Right lobe of liver (tissue), 6 donors: ENCODE measurements at places on chromosomes 6 and 20.

GRCh38 chr6:135481783-135482369, 15.7 kb downstream of the AHI1 start:
- DNase-seq = no peak

GRCh38 chr6:76770281-76770680, 693.0 kb downstream of the HTR1B start:
- DNase-seq = no peak

DNA sequence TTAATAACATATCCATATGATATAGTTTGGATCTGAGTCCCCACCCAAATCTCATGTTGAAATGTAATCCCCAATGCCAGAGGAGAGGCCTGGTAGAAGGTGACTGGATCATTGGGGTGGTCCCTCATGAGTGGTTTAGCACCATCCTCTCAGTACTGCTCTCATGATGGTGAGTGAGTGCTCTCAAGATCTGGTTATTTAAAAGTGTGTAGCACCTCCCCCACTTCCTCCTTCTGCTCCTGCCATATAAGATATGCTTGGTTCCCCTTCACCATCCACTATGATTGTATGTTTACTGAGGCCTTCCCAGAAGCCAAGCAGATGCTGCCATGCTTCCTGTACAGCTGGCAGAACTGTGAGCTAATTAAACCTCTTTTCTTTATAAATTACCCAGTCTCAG, 22.9 kb downstream of the IRF4 start:
- no peak for DNase-seq

- DNase-seq = no peak
Observed at GRCh38 chr6:24919056-24919892, 16.5 kb downstream of the RIPOR2 start.

DNA sequence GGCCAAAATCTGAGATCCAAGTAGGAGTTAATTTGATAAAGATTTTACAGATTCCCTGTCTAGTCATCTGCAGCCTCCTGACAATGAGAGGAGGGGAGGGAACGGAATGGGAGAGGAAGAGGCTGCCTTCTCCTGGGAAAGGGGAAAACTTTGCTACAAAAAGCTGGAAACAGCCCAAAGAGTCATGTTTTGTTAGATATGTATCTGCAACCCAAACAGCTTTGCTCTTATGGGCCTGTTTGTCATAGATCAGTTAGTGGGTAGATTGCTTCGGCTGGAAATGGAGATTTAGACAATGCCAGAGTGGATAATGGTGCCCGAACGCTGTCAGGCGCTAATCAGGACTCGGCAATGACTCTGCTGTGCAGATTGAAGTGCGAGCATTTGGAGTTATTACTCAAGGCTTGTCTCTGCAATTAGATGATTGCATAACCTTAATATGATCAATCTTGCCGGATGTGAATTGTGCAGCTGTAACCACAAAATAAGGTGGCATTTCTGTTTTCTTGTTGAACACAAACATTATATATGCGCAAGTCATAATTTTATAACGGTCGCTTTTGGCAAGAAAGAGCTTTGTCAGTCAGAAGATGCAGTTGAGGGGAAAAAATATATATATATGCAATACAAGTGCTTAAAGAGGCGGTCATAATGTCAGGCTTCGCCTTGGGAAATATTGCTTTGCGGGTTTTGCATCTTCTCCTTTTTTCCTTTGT, 92.4 kb upstream of the MAFB start:
- no peak for DNase-seq

GRCh38 chr6:136108361-136108945, 141.7 kb downstream of the MTFR2 start:
- DNase-seq = no peak

DNA sequence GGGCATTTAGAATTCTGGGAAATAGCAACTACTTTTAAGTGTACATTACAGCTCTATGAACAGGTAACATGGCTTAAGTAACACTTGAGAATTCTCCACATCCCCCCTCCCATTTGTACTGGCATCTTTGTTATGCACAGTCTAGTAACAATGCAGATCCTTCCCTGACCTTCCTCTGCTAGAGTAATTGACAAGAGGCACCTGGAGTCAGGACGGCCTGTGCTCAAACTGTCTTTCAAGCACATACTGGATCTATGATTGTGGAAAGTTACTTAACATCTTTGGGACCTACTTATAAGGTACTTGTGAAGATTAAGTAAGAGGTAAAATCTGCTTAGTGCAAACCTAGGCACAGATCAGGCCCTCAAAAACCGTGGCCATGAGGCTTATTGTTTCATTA, 21.9 kb upstream of the GSTA3 start:
- no peak for DNase-seq

DNA sequence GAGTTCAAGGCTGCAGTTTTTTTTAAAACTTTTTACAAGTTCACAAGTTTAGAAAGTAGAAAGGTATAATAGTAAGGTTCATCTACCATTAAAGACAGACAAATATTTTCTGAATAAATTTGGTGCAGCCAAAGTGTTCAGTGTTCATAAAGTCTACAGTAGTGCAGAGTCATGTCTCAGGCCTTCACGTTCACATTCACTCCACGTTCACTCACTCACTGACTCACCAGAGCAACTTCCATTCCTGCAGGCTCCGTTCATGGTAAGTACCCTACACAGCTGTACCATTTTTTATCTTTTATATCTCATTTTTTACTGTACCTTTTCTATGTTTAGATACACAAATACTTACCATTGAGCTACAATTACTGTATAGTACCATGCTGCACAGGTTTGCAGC, 67.6 kb downstream of the B4GALT5 start:
- DNase-seq = no peak

DNA sequence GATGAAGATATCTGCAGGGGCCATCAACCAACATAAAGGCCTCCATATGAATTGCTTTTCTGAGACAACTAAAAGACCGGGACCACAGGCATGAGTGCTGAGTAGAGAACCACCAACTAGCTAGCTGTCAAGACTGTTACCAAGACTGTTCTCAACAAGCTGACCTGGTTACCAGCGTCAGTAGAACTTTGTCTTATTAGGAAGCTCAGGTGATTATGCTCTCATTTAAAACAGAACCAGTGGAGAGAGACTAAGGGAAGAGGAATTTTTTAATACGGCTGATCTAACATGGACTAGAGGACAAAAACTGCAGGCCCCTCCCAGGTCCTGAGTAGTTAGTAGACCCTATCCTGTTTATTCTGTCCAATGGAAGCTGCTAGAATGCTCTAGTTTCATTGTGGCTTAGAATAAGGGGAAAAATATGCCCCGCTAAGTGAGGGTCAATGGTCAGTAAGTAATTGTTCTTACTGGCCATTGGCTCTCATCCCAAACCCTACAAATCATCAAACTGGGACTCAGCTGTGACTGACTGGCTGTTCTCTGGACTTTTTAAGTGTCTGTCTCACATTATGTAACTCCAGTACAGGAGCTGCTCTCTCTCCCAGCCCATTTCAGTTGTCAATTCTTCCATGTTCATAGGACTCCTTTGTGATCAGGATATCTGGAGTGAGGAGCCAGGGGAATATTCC, 3.8 kb upstream of the DYNLRB1 start:
- DNase-seq = no peak

- no peak for DNase-seq
Observed at GRCh38 chr6:149393002-149393679, 6.9 kb upstream of the SUMO4 start.

DNA sequence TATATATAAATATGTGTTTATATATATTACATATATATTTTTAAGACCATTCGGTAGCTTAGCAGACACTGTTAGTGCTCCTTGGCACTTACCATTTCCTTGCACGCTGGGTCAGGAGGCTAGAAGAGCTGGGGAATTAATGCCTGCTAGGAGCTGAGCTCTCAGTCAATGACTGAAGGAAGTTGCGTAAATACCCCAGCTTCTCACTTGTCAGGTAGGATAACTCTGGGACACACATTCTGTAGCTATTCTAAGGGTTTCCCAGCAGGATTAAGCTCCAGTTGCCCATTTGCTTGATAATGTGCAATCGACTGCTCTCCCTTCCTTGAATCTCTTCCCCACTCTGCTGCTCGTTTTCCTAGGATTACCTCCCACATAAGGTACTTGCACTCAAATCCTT, 15.7 kb upstream of the DNAAF9 start:
- DNase-seq = no peak

GRCh38 chr6:127464161-127464880, 5.1 kb upstream of the KIAA0408 start:
- DNase-seq = no peak

DNA sequence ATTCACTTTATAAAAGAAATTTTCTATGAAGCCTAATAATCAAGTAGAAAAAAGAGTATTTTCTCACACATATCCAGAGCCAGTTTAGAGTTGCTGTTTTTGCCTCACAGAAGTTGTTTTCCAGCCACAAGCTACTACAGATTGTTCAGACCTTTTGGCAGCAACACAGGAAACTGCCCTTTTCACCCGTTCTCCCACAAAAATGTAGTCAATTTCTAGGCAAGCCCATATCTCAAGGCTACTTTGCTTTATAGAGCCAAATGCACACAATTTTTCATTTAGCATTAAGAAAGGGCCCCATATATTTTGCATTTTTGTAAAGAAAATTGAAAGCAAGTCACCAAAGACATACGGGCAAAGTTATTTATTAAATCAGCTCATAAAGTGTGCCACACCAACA, 49.5 kb downstream of the EPB41L2 start:
- DNase-seq = no peak

GRCh38 chr6:18405477-18406293, 18.5 kb downstream of the RNF144B start:
- DNase-seq = no peak

DNA sequence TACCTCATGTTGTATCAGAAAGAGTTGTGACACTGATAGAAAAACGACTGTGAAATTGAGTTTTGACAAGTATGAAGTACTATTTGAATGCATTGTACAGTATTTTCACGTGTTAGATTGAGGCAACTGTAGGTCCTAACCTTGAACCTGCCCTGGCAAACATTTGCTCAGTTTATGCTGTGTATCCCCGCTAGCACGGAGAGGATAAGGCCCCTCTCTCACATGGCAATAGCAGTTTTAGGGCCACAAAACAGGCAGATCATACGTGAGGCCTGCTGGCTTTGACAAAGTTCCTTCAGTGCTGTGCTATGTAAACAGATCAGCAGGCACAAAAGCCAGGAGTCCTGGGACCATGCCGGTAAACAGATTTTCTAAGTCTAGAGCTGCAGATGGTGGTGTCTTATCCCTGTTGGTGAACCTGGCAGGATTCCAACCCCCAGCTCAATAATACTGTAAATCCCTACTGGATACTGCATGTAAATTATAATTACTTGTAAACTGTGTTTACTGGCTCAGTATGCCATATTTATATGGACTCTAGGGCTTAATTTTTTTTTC, 23.8 kb upstream of the FAM217A start:
- no peak for DNase-seq

- no peak for DNase-seq
Observed at GRCh38 chr6:170366248-170366960, 59.8 kb downstream of the FAM120B start.

DNA sequence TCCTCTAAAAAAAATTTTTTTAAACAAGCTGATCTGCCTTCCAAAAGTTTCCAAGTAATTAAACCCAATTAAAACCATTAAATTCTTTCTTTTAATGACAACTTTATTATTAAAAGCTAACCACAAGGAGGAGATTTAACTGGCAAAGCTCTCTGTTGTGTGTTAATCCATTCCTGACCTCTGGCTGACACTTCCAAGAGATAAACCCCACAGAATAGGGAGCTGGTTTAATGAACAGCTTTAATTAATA, 230.8 kb downstream of the EYA2 start:
- DNase-seq = no peak

GRCh38 chr6:167776906-167777627, 49.6 kb upstream of the AFDN start:
- DNase-seq = no peak

DNA sequence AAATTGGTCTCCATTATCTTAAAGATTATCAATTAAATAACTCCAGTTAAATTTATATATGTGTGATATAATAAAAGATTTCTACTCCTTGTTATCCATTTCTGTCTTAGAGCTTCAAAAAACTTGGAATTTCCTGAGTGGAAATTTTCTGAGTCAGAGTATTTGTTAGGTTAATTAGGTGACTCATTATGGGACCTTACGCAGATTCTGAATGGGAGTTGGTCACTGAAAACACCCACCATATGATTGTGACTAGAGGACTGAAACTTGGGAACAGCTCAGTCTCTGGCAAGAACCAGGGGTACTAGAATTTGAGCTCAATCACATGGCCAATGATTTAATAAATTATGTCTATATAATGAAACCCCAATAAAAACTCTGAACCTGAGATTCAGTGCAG, 125.4 kb upstream of the HMGCLL1 start:
- no peak for DNase-seq

- DNase-seq = peak; percentile 42
Observed at GRCh38 chr6:7697820-7698623, 27.9 kb upstream of the BMP6 start.
